Hematopoietic multipotent progenitor cell (in vitro differentiated cells): ENCODE measurements at places on chromosomes 6 and 20. TPM values are rescaled to one million over a fixed set of nuclear protein-coding genes. Genes with fewer than 3 reads are reported as not detected.
A peak's percentile ranks its signal among the peaks of the same experiment; 100 is the strongest.

- DNase-seq: peak; percentile 78
These were observed 6.9 kb upstream of the OSER1 start for GRCh38 chr20:44217342-44218092.

DNA sequence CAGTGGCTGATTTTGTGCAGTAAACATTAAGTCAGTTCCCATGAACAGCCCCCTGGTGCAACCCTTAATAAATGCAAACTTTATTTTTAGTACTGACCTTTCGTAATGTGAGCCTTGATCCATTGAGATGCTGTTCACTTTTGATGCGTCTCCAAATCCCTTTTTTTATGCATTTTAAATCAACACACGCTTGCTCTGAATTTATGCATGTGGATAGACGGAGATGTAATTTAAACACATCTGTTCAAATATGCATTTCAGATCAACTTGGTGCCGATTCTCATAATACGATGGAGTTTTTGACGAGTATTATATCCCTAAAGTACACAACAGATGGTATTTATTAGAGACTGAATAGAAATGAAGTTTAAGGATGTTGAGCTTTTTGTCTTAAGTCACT is 505.7 kb downstream of the CDKAL1 start:
- no peak for DNase-seq

The TOX2 gene
- not detected for total RNA-seq

GRCh38 chr6:26336355-26337198 is 28.4 kb upstream of the BTN3A2 start:
- DNase-seq: no peak

DNA sequence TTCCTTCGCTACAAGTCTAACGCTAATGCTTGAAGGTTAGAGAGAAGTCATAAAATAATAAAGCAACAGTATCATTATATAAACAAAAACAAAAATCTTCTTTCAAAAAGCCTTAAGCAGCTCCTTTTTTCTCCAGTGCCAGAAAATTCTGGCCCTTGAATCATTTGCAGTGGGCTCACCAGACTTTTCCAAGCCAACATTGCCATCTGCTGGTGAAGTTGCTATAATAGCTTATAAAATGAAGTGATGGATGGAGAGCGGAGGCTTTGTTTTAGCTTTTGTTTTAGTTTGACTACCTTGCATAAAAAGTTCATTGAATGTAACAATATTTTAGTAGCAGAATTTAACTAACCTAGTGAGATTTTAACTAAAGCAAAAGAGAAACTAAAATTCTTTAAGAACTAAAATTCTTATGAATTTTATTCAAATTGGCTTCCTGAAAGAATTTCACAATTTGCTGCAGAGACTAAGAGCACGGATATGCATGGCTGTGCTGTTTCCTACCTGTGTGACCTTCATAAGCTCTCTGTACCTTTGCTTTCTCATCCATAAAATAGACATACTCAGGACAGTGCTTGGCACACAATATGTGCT is 44.8 kb upstream of the SLC2A12 start:
- DNase-seq: peak; percentile 26

DNA sequence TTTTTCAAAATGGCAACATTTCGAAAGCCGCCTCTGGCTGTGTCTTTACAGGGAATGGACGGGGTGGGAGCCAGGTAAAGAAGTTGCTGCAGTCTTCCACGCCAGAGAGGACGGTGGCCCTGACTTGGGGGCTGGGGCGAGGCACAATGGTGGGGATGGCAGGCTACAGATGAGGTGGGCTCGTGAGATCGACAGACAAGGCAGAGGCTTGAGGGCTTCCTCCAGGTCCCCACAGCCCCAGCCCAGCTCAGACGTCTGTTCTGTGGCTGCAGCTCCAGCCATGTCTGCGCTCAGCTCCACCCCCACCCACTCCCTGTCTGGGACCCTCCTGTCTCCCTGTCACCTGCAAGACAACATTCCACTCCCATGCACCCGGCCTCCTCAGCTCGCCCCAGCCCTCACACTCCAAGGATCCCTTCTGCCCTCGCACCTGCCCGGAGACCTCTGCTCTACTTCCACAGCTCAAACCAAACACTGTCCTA is 7.4 kb upstream of the C20orf144 start:
- DNase-seq: no peak

The C20orf173 gene
- not detected for total RNA-seq

DNA sequence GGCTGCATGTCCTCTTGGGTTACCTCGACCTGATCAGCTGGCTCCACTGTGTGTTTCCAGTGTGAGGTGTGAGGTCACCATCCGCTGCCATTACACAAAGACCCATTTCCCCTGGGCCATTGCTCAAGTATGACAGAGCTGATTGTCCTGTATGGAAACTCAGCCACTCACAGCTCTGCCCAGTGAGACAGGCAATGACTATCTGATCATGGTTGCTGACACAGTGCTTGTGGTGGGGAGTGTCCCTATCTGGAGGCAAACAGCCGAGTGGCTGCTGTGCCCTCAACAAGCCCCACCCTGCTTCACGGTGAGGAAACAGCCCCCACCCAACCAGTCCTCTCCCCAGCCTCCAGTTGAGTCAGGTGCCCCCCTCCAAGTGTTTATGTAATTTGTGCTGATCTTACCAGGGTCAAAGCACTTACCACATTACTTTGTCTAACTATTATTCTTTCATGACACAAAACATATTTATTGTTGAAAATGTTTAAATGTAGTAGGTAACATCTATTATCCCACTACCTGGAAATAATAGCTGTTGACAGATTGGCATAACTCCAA is 11.7 kb upstream of the MAPK13 start:
- DNase-seq: peak; percentile 74

DNA sequence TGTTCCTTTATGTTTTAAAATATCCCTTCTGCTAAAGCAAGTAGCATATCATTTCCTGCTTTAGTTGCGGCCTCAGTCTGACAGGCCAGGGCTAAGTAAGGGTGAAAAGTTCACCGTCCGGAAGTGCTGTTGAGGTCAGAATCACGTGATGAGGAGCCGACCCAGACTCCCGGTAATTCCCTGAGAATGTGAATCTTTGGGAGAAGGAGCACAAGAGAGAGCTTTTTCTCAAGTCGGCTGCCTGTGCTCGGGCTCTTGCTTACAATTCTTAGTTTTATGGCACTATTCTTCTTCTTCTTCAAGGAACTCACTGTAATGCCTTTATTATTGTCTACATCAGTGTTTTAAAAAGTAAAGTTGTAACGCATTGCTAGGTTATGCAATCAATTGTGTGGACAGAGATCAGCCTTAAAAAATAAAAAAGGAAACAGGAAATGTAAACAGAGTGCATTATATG is 309.3 kb downstream of the PRL start:
- DNase-seq: peak; percentile 68

The C2 gene
- total RNA-seq: 0.54 TPM

DNA sequence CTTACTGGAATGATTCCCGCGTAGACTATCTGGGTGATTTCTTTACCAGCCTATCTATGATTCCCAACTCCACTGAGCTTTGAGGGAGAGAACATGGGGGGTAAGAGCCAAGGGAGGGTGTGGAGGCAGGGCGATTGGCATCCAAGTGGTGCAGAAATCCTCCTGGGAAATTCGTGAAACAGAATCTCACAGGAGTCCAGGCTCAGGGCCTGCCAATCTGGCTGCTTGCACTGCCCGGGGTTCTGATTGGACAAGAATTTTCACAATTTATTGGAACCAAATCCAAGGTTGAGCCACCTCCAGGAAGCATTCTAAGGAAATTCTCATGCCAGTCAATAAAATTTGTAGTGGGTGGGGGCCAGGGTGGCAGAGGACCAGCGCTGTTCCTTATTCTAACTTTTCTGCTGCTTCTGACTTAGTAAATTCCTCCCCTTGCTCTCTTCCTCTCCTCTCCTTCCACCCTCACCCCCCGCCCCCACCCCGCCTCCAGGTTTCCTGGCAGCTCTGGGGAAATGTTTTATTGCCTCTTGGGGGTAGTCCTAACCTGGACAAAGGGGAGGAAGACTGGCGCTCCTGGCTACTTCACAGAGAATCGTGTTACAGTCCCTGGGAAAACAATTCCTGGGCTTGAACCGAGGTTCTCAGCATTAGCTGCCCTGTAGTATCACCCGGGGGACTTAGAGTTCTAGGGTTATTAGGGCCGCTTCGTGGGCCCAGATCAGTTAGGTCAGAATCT is 3.1 kb downstream of the BMP6 start:
- no peak for DNase-seq

- no peak for DNase-seq
These were observed 7.0 kb downstream of the BTN3A1 start for GRCh38 chr6:26408828-26409730.

The ZNF334 gene
- 3.0 TPM for total RNA-seq

The TFAP2B gene
- under 0.01 TPM for total RNA-seq

DNA sequence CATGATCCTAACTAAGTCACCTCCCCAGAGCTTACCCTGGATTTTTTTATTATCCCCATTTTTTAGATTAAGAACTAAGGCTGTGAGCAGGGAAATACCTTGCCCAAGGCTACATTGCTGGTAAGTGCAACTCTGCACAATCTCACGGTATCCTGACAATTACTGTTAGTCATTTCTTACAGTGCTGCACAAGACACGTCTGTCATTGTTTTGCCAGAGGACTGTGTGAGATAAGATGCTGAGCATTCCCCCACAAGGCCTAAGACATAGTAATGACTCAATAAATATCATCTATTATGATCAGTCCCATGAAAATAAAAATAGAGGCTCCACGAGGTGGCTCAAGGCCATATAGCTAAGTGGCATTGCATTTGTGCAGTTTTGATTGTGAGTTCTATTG is 21.0 kb downstream of the PFDN4 start:
- no peak for DNase-seq

GRCh38 chr6:6881438-6882225 is 226.1 kb upstream of the RREB1 start:
- DNase-seq: peak; percentile 31

DNA sequence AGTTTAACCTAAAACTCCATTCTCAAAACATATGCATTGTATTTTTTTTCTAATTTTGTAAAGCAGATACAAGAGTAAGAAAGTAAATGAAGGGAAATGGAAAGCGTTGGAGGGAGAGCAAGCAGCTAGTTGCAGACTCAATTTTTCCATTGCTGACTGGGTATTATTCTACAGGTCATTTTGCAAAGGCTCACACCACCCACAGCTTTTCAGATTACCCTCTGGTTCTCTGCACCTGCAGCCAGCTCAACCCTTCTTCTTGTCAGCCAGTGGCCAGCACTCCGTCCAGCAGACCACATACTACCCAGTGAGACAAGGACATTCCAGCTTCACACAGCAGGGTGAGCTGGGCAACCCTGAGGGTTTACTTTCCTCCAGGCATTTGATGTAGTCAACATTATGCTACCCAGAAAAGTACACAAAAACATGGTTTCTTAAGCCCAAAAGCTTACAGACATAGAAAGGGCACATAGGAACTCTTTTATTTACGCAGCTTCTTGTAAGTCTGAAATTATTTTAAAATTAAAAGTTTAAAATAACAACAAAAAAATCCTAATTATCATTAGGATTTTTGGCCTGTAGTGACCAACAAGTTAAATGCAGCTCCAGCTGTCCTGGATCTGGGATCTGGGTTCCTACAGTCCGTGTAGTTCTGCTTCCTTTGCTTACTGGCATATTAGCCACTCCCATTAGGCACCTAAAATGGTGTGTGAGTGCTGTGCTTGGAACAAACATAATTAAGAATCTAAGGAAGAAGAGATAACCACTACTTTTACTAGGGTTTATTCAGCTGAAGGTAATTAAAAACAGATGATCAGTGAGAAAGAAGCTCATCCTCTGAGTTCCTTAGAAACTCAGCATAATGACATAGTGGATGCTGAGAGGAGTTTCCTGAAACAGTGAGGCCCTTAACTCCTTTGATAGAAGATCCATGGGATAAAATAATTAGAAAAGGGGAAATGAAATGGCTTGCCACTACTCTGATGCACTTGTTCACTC is 185.3 kb downstream of the PKHD1 start:
- no peak for DNase-seq

GRCh38 chr6:158970640-158971275 is 29.2 kb downstream of the RSPH3 start:
- no peak for DNase-seq

DNA sequence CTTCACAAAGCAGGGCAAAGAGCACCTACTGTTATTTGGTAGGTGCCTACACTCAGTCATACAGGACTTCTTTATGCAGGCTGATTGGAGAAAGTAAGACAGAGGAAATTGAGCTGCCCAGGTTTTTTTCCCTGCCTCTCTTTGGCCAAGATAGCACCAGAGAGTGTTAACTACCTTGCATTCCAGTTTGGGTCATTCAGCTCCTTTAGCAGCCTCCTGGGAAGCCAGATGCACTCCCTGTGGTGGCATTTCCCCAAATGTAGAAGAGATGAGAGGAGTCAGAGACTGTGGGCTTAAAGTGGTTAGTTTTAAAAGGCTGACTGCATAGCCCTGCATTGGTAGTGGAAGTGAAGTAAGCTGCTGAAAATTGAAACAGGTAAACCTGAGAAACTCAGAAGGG is 358.4 kb downstream of the BCKDHB start:
- DNase-seq: no peak

GRCh38 chr6:138160329-138161087 is 1.2 kb upstream of the ARFGEF3 start:
- DNase-seq: no peak

The LAMA2 gene
- not detected for total RNA-seq

- DNase-seq: peak; percentile 73
These were observed 1.1 kb downstream of the ACTL10 start for GRCh38 chr20:33667676-33668465.

The GCM1 gene
- not detected for total RNA-seq

DNA sequence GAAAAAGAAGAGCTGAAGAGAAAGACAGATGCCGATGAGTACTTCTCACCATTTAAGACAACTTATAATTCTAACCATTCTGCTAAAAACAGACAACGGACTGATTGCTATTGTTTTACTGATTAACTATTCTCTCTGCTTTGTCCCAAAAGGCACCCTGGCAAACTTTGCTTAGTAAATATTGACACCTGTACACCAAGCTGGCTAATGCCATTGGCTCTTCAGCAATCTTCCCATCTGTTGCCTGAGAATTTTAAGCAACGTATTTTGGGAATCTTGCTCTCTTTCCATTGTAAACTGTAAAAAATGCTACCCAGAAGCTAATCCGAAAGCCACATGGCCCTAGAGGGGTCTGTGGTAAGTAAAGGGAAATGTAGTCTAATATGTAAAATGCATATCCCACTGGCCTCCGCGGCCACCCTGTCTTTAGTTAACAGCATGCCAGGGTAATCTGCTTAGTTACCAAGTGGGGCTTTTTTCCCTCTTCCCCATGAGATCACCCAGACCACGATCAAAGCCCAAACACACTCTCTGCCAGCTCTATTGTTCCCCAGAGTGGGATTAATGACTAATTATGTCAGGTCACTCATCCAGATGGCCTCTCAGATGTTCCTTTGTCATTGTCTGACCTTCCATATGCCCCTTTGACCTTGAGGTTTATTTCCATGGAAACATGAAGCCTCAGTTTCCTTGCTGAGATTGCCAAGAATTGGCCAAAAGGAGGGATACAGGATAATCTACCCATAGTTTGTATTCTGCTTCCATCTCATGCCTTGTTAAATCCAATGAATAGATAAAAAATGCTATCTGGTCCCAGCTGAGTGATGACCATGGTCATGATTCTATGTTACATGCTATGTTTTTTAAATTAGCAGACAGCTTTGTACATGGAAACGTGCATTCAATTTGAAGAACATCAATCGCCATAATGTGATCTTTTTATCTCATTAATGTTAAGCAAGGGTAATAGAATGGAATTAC is 216.4 kb upstream of the MCHR2 start:
- no peak for DNase-seq
